Pons (tissue), 1 donor: ENCODE measurements at places on chromosomes 16 and 17.

- no peak for DNase-seq
Measured at GRCh38 chr17:45171338-45172231, 9.9 kb downstream of the HEXIM2 start.

DNA sequence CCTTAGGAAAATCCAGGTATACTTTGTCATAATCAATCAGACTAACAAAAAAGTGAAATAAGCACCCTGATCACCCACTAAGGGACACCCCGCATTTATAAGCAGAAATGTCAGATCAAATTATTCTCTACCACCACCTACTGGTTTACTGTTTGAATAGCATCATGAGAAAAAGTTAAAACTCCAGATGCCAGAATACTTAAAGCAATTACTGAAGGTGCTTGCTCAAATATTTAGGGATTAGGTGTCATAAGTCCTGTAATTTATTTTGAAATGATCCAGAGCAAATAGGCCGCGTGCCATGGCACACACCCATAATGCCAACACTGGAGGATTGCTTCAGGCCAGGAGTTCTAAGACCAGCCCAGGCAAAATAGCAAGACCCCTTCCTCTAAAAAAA is 2.3 kb downstream of the TOP2A start:
- peak; percentile 38 for DNase-seq

DNA sequence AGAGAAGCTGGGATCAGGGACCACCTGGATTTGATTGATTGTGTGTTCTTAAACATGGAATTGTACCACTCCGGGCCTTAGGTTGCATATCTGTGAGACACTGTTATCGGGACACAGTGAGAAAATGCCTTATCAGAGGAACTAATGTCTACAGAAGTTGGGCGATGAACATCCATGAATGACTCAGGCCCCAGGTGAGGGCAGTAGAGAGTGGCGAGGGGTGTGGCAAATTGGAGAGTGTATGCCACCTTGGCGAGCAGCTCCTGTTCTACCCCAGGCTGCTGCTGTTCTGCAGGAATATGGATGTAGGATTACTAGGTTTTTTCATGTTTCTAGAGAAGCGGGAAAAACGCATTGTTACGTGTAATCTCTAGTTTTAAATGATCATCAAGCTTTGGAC is 38.8 kb downstream of the CLEC16A start:
- DNase-seq = no peak

GRCh38 chr16:48223490-48223889 is 20.6 kb upstream of the LONP2 start:
- no peak for DNase-seq

DNA sequence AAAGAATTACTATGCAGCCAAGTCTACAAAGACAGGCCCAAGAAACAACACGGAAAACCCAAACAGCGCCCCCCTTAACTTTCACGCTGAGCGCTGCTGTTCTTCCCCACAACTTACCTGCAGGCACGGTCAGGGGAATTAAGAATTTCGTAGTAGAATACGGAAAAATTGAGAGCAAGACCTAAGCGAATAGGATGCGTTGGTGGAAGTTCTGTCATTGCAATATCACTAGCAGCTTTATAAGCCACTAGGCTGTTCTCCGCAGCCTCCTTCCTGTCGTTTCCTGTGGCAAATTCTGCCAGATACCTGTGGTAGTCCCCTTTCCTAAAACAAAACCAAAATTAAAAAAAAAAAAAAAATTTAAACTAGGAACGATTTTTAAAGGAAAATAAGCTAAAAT is 39.0 kb downstream of the YWHAE start:
- DNase-seq = no peak

DNA sequence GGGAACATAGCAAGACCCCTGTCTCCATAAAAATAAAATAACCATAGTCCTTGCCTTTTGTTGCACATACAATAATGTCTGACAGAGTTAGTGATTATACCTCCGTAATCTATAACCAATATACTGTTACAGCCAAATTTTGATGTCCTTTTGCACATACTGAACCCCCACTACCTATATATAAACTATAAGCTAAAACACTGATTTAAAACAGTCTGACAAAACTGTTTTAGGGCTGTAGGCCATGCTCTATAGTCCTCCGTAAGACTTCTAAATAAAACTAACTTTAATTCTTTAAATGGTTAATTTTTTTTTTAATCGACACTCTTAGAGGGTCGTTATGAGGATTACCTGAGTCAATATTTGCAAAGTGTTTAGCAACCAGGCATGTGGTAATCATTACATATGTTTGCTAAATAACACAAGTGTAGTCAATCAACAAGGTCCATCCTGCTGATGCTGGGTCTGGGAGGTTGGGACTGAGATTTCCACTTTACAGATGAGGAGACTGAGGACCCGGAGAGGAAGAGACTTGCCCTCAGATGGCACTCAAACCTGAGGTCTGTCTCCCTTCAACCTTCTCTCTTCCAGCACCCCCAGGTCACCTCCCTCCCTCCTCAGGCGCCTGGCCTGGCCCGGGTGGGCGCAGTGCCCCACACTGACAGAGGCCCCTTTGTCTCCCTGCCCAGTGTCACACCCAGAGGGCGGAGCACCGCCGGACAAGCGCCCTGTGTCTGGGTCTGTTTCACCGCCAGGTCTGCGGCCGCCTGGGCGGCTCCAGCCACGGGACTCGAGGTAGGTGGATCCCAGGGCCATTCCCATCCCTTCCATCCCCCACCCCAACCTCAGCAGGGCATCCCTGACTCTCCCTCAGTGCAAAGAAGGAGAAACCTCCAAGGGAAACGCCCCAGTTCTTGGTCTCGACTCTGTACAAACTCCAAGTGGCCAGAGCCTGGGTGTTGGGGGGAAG is 10.3 kb downstream of the ZNF385C start:
- DNase-seq = peak; percentile 56

- DNase-seq = no peak
Measured at GRCh38 chr17:45077643-45078042, 16.5 kb downstream of the NMT1 start.

GRCh38 chr16:4936181-4936990 is 562 bp downstream of the PPL start:
- DNase-seq = no peak

DNA sequence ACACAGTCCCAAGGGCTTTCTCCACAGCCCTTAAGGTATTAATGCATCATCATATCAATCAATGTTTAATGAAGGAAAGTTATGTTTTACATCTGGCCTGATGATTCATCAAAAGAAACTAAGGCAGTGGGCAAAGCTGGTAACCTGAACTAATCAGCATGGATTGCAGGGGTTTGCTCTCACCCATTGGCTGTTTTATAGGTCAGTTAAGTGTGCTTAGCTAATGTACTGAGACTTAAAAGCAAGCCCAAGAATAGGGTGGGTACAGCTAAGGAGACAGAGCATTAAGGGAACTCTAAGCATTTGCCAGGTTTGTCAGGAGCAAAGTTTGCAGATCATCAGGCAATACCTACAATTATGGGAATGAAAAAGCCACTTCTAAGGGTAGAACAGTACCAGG is 1247.6 kb downstream of the CDH8 start:
- no peak for DNase-seq

GRCh38 chr17:80981062-80981902 is 10.4 kb upstream of the CHMP6 start:
- DNase-seq = no peak

DNA sequence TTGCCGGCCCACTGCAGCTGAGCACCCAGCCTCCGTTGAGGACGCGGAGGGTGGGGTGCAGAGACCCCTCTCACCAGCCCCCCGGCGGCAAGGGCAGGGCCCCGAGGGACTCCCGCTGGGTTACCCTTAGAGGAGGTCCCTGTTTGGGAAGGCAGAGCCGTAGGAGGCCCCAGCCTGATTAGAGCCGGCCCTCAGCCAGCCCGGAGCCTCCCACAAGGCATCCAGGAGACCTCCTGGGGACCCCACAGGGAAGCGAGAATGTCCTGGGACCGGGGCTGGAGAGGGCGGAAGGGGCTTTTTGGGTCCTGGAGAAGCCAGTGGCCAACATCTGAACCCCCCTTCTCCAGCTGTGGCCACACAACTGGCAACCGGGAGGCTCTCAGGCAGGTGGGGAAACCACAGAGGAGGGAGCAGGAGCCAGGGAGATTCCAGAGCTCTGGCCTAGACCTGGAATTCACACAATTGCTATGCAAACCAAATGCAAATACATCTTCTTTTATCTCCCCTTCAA is 21.7 kb upstream of the SP6 start:
- no peak for DNase-seq

- DNase-seq = peak; percentile 26
Measured at GRCh38 chr16:66858740-66859396, 14.7 kb downstream of the CA7 start.

- DNase-seq = no peak
Measured at GRCh38 chr17:29566473-29567303, at the start of gene ABHD15. ABHD15 (minus strand) TSS chr17:29567037; CDS start chr17:29566966, 71 bp downstream.
